Activated naive CD4-positive, alpha-beta T cell treated with anti-CD3 and anti-CD28 coated beads, Interleukin-2, amount 50 U/mL, for 72 hours (primary cell): ENCODE measurements at places on chromosomes 1 and 21. TPM values are rescaled to one million over a fixed set of nuclear protein-coding genes. Genes with fewer than 3 reads are reported as not detected.

Gene WNT9A
- total RNA-seq = not detected

Gene OXCT2
- 2.9 TPM for total RNA-seq

Gene CFHR4
- not detected for total RNA-seq

Gene CAMK1G
- not detected for total RNA-seq

Gene MPL
- total RNA-seq = not detected

Gene C1orf56
- 1.0 TPM for total RNA-seq

Gene PTPN22
- 54.4 TPM for total RNA-seq

Gene PLA2G2F
- total RNA-seq = not detected

Gene HTR1D
- not detected for total RNA-seq

Gene ARMH1
- 155 TPM for total RNA-seq

Gene SLC9C2
- total RNA-seq = not detected

Gene OR2T33
- total RNA-seq = not detected

Gene HSD3B2
- total RNA-seq = not detected

Gene GJA4
- not detected for total RNA-seq

Gene TMEM240
- total RNA-seq = 0.58 TPM

Gene SPATA21
- total RNA-seq = not detected

Gene RGL1
- total RNA-seq = 3.2 TPM

Gene S100A14
- total RNA-seq = not detected

Gene ZNF697
- 0.70 TPM for total RNA-seq

Gene KCNQ4
- 1.5 TPM for total RNA-seq

Gene ALX3
- not detected for total RNA-seq

Gene KRTAP11-1
- not detected for total RNA-seq

Gene VWA5B1
- total RNA-seq = 0.30 TPM

Gene C8B
- not detected for total RNA-seq

Gene PDZK1
- total RNA-seq = not detected

Gene OR2L8
- 0.45 TPM for total RNA-seq

Gene CTSK
- 3.3 TPM for total RNA-seq

Gene THEMIS2
- total RNA-seq = 27.3 TPM

Gene TSPAN2
- 1.0 TPM for total RNA-seq

Gene TSNAX
- 34.3 TPM for total RNA-seq

Gene WDR64
- not detected for total RNA-seq

Gene NENF
- total RNA-seq = 35.7 TPM

Gene SAMD11
- not detected for total RNA-seq

Gene SHISAL2A
- 9.0 TPM for total RNA-seq

Gene SLC37A1
- 15.2 TPM for total RNA-seq

Gene KCNK1
- total RNA-seq = not detected

Gene PRAMEF26
- not detected for total RNA-seq

Gene MYOG
- total RNA-seq = not detected

Gene TSACC
- 0.76 TPM for total RNA-seq

Gene PCBP3
- total RNA-seq = 19.7 TPM

Gene FAM151A
- total RNA-seq = not detected

Gene PSEN2
- total RNA-seq = 3.3 TPM

Gene SPATA46
- not detected for total RNA-seq

Gene CACNA1S
- not detected for total RNA-seq

Gene UCK2
- total RNA-seq = 37.0 TPM

Gene ELAVL4
- not detected for total RNA-seq
